Iris pigment epithelial cell (primary cell): ENCODE measurements at places on chromosomes 6 and 20.

DNA sequence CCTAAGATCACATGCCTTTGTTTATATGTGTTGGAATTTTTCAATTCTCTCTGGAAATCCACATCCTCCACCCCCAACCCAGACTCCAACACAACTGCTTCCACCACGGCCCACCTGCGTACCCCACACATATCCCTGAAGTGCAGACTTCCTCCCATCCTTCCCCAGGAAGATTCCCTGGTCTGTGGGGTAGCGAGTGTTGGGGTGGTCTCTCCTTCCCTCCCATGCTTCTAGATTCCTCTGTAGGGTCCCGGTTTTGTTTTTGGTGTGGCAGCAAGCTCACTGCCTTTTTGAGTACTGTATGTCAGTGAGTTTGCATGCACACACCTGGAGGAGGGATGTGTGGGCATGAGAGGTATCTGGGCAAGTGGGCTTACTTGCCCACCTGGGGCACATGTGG lies 127.6 kb downstream of the MRPL14 start:
- DNase-seq = no peak

DNA sequence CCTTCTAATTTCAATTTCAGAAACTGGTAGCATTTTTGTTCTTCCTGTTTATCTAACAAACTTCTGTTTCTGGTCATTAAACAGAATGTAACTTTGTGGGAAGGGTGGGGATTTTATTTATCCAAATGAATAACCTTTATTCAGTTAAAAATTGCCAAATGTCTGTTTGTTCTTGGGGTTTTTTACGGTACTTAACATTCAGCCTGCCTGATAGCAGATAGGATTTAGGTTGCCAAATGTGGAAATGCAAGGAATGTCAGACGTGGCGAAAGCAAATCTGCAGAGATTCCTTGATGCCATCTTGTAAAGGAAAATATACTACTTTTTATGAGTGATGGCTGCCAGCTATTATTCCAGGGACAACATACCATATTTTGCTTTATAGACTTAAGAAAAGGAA lies 95.7 kb downstream of the LYRM2 start:
- no peak for DNase-seq

GRCh38 chr6:136037876-136038460 lies 186.5 kb downstream of the PDE7B start:
- DNase-seq = peak; percentile 60

DNA sequence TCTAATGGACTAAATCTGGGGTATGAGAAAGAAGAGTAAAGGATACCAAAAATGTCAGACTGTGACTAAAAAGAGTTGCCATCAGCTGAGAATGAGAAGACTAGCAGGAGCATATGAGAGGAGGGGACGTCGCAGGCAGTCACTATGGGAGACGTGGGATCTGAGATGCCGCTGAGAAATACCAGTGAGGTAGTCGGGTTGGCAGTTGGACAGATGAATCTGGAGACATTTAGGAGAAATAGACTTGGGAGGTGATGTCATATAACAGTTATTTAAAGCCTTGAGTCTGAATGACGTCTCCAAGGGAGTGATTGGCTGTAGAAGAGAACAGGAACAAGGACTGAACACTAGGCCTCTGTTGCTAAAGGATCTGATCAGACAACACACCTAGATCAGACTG lies 51.5 kb upstream of the TRIM26 start:
- peak; percentile 69 for DNase-seq

- DNase-seq = no peak
These were observed 40.6 kb upstream of the NFATC2 start for GRCh38 chr20:51583073-51583472.

- peak; percentile 45 for DNase-seq
These were observed 197.1 kb upstream of the PLN start for GRCh38 chr6:118350881-118351430.

GRCh38 chr6:143078468-143079324 lies 18.0 kb downstream of the AIG1 start:
- DNase-seq = no peak

GRCh38 chr6:63883597-63883996 lies 248.0 kb downstream of the PHF3 start:
- no peak for DNase-seq

- DNase-seq = no peak
These were observed 14.6 kb upstream of the TXLNB start for GRCh38 chr6:139306291-139306981.

- DNase-seq = no peak
These were observed 116.8 kb downstream of the PRND start for GRCh38 chr20:4838526-4838925.

GRCh38 chr6:54068694-54069093 lies 42.5 kb upstream of the MLIP start:
- no peak for DNase-seq

DNA sequence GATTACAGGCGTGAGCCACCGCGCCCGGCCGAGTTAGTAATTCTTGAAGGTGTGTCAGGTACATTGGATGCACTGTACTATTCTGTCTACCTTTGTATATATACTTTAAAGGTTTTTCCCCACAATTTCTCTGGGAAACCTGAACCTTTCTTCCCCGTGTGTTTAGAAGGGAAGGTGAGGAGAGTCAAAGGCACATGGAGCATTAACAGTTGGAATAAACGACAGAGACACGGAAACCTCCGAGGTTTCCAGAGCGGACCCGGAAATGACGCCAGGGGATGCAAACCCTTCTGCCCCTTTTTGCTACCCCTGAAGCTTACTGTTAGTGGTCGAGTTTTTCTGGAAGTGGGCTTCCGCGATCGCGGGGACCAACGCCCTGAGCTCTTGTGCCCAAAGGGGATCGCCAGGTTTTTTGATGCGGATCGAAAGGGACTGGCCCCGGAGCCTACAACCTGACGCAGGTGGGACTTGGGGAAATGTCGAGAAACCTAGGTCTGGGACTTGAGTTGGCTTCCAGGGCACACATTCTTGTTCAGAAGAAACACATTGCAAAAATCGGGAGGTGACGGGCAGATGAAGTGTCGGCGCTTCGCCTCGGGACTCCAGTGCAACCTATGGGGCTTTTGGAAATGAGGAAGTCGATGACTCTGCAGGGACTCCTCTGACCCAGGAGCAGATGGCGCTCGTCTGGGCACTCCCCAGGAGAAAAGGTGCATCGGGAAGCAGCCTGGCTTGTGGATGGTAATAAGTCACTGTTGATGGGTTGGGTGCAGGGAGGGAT lies 218.2 kb downstream of the OR2B2 start:
- DNase-seq = peak; percentile 22

DNA sequence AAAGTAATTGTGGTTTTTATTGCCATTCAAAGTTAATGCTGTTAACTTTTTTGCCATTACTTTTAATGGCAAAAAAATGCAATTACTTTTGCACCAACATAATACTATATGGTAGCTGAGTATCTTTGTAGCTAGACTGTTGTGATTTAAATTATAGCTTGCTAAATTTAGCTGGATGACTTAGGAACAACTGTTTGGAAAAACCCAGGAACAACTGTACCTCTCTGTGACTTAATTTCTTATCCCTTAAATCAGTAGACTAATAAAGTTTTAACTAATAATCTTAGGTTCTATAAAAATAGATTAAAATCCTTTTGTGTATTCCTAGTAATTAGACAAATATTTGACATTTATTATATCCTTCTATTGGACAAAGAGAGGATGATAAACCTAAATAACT lies 268.2 kb downstream of the TENT5A start:
- DNase-seq = no peak
